SJCRH30 (cell line): ENCODE measurements at places on chromosomes 4 and X. TPM values are rescaled to one million over a fixed set of nuclear protein-coding genes. Genes with fewer than 3 reads are reported as not detected.
A peak's percentile ranks its signal among the peaks of the same experiment; 100 is the strongest.

DNA sequence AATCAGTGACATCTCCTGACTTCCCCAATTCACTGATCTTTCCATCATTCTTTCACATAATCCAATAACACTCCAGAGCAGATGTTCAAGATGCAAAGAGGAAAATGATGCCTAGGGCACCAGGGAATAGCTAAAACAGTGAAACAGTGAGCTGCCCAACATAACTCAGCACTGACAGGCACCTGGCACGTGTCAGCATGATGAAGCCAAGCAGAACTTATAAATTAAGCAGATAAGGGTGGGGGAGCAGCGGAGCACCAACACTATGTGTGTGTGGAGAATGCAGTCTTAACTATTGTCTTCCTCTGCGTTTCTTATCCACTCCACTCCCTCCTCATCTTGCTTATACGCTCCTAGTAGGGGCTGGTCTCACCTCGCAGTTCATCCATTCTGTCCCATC is 89.4 kb downstream of the AMMECR1 start:
- no peak overlapping the region for H3K4me3 ChIP-seq
- no peak overlapping the region for H3K27ac ChIP-seq
- 0 out of 2 replicates have a peak, but pooled peaks cover 6% of the 10 kb centered on the region for H3K4me1 ChIP-seq
- peak; percentile 12 for DNase-seq

GRCh38 chrX:19544693-19545305 is 29.5 kb upstream of the MAP3K15 start:
- peak; percentile 79 for DNase-seq
- no peak overlapping the region for H3K27ac ChIP-seq
- no peaks in the 10 kb centered on the region for H3K4me1 ChIP-seq
- peaks cover 23% of the 10 kb centered on the region for H3K36me3 ChIP-seq

DNA sequence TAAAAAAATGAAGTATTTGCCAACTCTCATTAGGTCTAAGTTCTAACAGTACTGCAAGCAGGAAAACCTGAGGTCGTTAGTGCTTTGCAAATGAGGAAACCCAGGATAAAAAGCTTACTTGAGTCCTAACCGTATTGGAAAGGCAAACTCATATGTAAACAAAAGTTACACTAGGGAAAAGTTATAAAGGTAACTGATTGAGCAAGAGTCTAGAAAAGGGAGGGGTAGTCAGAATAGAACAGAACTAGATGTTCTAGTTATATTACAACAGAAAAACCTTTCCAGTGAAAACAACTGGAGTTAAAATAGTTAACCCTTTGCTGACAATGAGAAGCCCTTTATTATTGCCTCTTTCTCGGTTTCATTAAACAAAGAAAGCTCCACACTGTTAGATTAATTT is 66.4 kb upstream of the MAOA start:
- no peak overlapping the region for H3K4me3 ChIP-seq
- no peaks in the 10 kb centered on the region for H3K36me3 ChIP-seq
- no peak overlapping the region for H3K27ac ChIP-seq
- H3K4me1 ChIP-seq, result no peaks in the 10 kb centered on the region

DNA sequence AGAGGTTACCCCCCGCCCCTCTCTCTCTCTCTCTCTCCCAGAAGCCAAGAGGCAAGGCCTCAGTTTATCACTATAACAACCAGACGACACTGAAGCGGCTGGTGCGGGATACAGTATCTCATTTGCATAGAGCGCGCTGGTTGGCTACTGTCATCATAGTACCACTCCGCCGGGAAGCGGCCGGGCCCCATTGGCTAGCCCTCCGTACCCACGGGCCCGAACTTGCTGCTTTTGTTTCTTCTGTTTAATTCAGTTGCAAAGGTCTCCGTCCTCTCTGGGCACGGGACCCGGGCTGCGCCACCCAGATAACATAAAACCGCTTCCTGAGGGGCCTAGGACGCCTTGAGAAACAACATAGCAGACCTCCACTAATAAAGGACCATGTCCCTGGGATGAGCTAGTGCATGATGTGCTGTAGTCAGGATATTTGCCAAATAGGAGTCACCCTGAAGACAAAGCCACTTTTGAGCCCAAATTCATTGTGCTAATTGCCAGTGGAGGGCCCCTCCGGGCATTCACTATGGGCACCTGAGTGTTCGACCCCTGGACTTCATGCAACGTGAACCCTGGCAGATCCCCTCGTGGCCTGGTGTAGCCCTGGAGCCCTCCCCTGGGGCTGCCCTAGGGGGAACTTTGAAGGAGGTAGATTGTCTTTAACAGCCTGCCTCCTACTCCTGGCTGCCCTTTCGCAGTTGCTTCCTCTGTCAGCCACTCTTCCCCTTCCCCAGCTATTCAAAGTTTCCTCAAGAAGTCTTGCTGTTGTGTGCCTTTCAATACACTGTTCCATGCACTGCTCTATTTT is at the start of gene PCYT1B:
PCYT1B (minus strand) TSS at position 91 of the 802 bp plus-strand sequence. CDS start 242 bp downstream, outside the sequence.
- H3K27me3 ChIP-seq, result no peaks in the 10 kb centered on the region
- DNase-seq, result peak; percentile 92
- H3K27ac ChIP-seq, result peak within 1 kb of the TSS; percentile 77
- no peaks in the 10 kb centered on the region; the same call in 1 of the 2 replicates for H3K4me1 ChIP-seq
- H3K4me3 ChIP-seq, result peak within 1 kb of the TSS; percentile 64

- H3K27me3 ChIP-seq, result no peaks in the 10 kb centered on the region
- no peak overlapping the region for H3K27ac ChIP-seq
- H3K4me3 ChIP-seq, result no peak overlapping the region
These were observed 135.1 kb downstream of the PLS3 start for GRCh38 chrX:115696039-115696438.

- DNase-seq, result no peak
- H3K27me3 ChIP-seq, result no peaks in the 10 kb centered on the region
These were observed 86.5 kb upstream of the LEF1 start for GRCh38 chr4:108255203-108255747.

GRCh38 chr4:128782076-128782715 is 27.3 kb upstream of the JADE1 start:
- DNase-seq, result no peak
- H3K36me3 ChIP-seq, result no peaks in the 10 kb centered on the region
- no peak overlapping the region for H3K27ac ChIP-seq

GRCh38 chr4:40778090-40778489 is 28.3 kb downstream of the NSUN7 start:
- no peaks in the 10 kb centered on the region for H3K27me3 ChIP-seq
- H3K36me3 ChIP-seq, result no peaks in the 10 kb centered on the region
- no peaks in the 10 kb centered on the region for H3K4me1 ChIP-seq
- H3K4me3 ChIP-seq, result no peak overlapping the region

GRCh38 chr4:174474457-174475075 is 47.7 kb downstream of the HPGD start:
- no peak overlapping the region for H3K27ac ChIP-seq
- no peaks in the 10 kb centered on the region for H3K36me3 ChIP-seq

GRCh38 chrX:71652405-71652804 is 14.9 kb upstream of the LOC101059915 start:
- H3K27me3 ChIP-seq, result no peaks in the 10 kb centered on the region
- H3K27ac ChIP-seq, result no peak overlapping the region
- DNase-seq, result peak; percentile 51
- no peaks in the 10 kb centered on the region for H3K4me1 ChIP-seq
- no peak overlapping the region for H3K4me3 ChIP-seq
- no peaks in the 10 kb centered on the region for H3K36me3 ChIP-seq

DNA sequence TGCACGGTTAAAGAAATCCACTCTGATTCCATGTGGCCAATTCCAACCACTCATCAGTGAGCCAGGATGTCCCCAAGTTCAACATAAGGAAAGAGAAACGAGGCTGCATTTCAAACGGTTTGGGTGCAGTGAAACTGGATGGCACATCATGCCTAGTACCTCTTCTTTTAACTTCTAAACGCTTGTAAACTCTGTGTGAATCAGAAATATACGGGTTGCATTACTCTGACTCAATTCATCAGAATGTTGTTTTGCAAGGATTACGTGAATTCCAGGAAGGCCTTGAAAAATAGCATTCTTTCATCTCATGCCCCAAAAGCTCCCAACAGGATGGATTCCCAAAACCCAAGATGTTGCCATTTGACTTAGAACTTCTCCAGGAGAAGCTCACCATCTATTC is 270.4 kb downstream of the LDB2 start:
- H3K4me3 ChIP-seq, result no peak overlapping the region
- no peak overlapping the region for H3K27ac ChIP-seq
- no peaks in the 10 kb centered on the region for H3K36me3 ChIP-seq

DNA sequence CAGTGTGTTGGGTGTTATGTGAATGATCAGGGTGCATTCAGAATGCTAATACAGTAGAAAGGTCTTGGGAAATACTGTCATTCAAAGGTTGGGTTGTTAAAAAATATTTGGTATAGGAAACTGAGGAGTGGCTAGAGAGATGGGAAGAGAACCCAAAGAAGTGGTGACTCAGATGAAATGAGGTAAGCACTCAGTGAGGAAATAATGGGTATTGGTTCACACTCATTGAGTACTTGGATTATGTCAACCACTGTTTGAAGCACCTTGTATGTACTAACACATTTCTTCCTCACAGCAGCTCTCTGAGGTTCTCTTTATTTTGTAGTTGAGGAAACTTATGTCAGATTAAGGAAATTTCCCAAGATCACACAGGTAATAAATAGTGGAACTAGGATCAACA is 40.8 kb upstream of the NUDT6 start:
- no peak overlapping the region for H3K4me3 ChIP-seq
- peaks cover 33% of the 10 kb centered on the region for H3K36me3 ChIP-seq
- H3K4me1 ChIP-seq, result no peaks in the 10 kb centered on the region
- H3K27me3 ChIP-seq, result no peaks in the 10 kb centered on the region

SHOX gene
- total RNA-seq, result not detected in 2 replicates

SLC7A11 gene
- total RNA-seq, result 1.2 and 2.1 TPM in 2 replicates

MOB1B gene
- 17.9 and 20.4 TPM in 2 replicates for total RNA-seq

GALNT7 gene
- 42.9 and 48.4 TPM in 2 replicates for total RNA-seq

SULT1E1 gene
- not detected in 2 replicates for total RNA-seq

VEGFC gene
- total RNA-seq, result 4.9 and 5.6 TPM in 2 replicates

TCEAL6 gene
- not detected in 2 replicates for total RNA-seq
